ENCODE measurements at places on chromosomes 4 and X.

DNA sequence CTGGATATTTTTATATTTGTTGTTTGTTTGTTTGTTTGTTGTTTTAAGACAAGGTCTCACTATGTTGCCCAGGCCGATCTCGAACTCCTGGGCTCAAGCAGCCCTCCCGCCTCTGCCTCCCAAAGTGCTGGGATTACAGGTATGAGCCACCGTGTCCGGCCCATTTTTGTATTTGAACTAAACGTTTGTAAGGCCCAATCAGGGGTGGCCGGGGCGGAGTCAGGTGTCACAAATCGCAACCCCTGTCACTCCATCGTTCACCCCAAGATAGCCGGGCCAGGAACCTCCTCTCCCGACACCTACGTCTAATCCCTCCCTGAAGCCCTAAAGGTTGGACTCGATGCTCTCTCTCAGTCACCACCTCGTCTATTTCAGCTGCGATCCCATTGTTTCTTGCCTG is 722 bp upstream of the EFHC2 start:
- no peak for DNase-seq

DNA sequence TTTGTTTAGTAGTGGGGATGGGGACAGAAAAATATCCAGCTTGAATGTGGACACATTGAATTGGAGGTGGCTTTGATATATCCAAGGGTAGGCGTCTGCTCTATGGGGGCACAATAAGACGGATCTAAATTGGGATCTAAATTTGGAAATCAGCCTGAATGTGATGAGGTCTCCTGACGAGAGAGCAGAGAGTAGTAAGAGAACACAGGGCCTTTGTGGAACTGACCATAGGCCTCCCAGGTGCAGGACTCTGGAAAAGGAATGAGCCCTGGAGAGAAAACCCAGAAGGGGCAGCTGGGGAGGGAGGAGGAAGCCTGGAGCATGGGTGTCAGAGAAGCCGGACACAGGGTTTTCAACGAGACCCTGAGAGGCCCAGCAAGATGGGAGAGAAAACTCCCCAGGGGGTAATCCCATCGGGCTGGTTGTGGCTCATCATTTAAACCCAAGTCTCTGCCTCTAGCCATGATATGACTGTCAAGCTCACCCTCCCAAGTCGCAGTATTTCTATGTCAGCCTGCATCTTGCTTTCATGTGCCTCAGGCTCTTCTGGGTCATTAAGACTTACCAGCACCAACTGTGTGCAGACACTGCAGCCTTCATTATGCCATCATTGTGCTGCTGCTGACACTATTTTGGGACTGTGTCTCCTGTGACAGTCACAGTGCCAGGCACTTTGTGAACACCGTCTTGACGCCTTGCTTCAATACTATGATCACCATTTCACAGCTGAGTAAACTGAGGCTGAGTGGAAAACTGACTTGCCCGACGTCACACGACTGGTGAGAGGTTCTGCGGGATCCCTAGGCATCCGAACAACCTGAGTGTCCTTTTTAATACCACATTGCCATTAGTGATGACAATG is 57.1 kb downstream of the ANAPC4 start:
- no peak for DNase-seq

DNA sequence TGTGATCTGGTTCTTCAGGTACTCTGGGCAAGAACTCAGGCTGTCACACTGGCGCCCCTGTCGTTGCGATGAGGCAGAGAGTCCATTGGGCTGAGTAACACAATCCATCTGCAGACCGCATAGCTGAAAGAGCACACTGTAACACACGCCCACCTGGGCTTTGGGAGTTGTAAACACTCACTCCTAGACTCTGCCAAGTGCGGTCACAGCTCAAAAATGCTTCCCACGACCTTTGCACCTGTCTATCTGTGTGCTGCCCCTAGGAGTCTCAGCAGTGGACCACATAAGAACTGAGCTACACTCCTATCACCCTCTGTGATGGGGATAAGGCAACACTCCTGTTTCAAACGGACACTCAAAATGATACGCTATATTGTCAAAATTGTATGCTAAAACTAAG is 2028.3 kb downstream of the PCDH7 start:
- peak; percentile 0 for DNase-seq

- no peak for DNase-seq
Measured at GRCh38 chrX:130171446-130172126, at the start of gene RAB33A. Gene RAB33A (plus strand): TSS chrX:130171962. CDS start chrX:130172063, 101 bp downstream.

- DNase-seq: no peak
Measured at GRCh38 chrX:136662976-136663375, 15.0 kb downstream of the CD40LG start.

DNA sequence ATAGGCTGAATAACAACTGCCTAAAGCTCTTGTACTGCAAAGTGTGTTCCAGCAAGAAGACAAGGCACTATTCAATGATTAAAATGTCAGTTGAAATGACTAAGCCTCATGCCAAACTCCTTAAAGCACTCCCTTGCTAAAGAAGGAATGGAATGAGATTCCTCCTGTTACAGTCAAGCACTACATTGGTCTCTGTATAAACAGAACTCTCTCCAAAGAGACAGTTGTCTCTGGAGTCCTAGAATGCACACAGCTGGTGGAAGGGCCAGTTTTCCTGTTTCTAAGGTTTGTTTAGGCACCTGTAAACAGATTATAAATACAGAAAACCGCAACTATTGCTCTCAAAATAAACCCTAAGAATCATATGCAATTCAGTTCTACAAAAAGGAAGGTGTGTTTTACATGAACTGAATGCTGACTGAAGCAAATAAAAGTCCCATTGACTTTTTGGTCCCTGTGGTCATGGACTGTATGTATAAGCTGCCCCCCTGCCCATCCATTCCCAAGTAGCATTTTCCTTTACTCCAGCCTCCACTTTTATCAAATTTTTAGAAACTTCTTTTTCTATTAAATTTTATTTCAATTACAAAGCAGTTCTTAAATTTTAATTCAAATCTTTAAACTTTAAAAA is 47.0 kb downstream of the FAT1 start:
- DNase-seq: no peak

GRCh38 chr4:59455751-59456150 is 1744.4 kb upstream of the ADGRL3 start:
- no peak for DNase-seq

Measured in iPS DF 19.7 (cell line).